Foreskin melanocyte (primary cell): ENCODE measurements at places on chromosomes 1 and 21.

- DNase-seq: no peak
Measured at GRCh38 chr1:14631421-14631820, 32.9 kb downstream of the KAZN start.

DNA sequence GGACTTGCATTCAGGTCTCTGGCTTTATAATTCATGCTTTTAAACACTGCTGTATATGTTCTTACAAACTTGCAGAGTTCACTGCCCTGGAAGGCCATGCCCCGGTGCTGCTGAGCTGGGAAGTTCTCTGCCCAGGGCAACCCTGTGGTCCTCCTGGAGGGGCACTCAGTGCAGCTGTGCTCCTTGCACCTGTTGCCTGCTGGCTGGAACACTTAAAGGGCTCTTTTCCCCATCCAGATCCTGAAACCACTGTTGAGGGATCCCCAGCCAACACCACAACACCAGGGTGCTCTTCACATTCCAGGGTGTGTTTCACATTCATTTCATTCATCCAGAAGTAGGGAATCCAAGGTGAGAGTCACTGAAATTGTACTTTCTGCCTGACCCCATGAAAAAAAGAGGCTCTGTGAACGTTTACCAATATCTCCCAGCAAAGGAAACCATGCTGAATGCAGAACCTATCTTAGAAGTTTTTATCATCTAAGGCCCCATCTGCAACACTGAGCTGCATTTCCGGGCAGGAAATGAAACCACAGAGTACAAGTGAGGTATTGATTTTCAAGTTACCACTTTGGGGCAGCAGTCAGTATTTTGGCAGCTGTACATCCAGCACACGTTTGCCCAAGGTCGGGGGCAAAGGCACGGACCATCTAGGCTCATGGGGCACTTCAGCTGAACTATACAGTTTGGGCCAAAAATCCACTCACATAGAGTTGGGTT is 16.4 kb upstream of the KIAA0040 start:
- peak; percentile 41 for DNase-seq

DNA sequence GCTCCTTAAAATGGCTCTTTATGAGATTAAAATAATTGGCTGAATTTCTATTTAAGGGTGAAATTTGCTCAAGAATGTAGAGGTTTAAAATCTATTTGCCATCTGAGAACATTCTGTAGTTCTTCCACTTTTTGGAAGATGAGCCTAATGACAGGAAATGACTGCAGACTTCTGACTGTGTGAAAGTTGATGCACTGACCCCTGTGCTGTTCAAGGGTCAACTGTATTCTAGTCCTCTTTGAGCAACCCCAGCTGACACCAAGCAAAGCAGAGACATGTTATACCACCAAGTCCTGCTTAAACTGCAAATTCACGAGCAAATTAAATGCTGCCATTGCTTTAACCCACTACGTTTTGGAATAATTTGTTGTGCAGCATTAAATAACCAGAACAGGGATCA is 26.6 kb downstream of the DDAH1 start:
- DNase-seq: no peak

- no peak for DNase-seq
Measured at GRCh38 chr1:42923367-42924081, 35.1 kb downstream of the SLC2A1 start.

DNA sequence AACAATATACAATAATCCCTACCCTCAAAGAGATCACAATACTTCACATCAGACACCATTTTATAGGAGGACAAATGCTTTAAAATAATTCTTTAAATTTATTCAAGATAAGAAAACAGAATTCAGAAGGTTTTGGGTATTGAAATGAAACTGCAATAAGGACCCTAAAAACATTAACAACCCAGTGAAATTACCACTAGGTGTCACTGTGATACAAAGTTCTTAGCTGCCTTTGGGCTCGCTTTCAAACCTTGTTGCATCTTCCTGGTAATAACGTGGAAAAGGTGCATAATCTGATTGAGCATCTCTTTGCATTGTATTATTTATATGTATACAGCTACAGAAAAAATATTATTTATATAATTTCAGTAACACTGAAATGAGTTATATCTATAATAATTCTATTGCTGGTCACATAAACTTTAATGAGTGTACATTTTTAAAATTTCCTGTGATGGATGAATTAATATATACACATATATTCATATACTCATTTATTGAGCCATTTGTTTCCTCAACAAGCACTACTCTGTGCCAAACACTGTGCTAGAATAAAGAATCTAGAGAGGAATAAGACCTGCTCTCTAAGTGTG is 185.2 kb downstream of the FAF1 start:
- peak; percentile 36 for DNase-seq

- no peak for DNase-seq
Measured at GRCh38 chr1:172399756-172400721, 20.4 kb upstream of the C1orf105 start.

DNA sequence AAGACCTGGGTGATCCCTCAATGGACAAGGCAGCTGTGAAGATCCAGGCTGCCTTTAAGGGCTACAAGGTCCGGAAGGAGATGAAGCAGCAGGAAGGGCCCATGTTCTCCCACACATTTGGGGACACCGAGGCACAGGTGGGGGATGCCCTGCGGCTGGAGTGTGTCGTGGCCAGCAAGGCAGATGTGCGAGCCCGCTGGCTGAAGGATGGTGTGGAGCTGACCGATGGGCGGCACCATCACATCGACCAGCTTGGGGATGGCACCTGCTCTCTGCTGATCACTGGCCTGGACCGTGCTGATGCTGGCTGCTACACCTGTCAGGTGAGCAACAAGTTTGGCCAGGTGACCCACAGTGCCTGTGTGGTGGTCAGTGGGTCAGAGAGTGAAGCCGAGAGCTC is 85.2 kb downstream of the TRIM11 start:
- DNase-seq: no peak
